ENCODE measurements at places on chromosomes 13 and 19. TPM values are rescaled to one million over a fixed set of nuclear protein-coding genes. Genes with fewer than 3 reads are reported as not detected.

The RNASEH2A gene
- 14.4 TPM for total RNA-seq

The SIGLEC8 gene
- total RNA-seq, result 0.06 TPM

The SIGLEC12 gene
- 0.12 TPM for total RNA-seq

The TUBA3C gene
- not detected for total RNA-seq

The ZNF829 gene
- 3.3 TPM for total RNA-seq

The TPGS1 gene
- 30.3 TPM for total RNA-seq

The CACNG6 gene
- total RNA-seq, result 5.7 TPM
